CD4-positive, alpha-beta T cell treated with Interleukin-1 beta for 1 hour (primary cell): ENCODE measurements at places on chromosomes 6 and 20.

- no peak for DNase-seq
Measured at GRCh38 chr6:16329233-16329632, 90.8 kb downstream of the GMPR start.

DNA sequence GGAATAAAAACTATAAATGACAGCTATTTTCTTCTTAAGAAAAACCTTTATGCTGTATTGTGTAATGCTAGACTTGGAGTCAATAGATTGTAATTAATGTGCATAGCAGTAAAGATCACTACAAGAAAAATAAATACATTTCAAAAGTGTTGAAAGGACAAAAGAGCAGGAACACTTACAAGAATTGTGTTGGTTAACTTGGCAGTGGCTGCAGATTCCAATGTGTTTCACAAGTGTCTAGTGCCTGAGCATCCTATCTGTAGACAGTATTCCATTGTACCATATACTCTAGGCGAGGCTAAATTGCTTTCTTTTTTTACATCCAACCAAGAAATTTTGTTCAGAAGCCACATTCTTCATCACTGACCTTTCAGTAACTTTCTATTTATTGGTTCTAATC lies 924.1 kb downstream of the EPHA7 start:
- DNase-seq, result no peak

DNA sequence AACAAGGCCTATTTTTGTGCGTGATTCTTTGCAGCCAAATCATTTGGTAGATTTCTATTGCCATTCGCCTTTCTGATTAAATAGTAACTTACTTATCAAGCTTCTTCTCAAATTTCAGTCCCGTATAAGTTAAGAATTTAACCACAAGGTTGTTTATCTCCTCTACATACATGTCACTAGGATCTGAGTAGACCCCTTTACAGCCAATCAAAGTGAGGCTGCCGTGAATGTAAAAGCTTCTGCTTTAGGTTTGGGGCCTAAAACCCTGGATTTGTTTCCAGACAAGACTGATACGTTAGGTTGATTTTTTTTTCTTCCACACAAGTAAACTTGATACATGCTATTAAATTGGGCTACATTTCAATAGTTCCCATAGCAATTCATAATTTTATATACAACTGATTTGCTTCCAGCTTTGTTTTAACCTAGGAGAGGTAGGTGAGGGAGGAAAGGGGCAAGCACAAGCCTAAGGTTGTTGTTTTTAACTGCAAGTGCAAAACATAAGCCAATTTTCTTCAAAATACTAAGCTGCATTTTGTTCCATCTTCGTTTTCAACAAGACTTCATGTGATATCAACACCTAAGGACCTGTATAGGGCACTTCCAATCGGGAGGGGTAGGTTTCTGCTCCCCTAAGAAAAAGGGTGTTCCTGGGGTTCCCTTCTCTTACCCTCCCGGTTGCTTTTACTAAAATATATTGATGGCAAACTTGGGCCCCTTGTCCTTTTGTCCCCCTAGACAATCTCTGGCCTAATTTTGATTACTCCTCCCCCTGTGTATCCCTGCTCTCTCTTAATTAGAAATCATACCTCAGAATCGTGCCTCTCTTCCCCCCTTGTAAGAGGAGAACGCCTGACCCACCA lies 1.7 kb downstream of the RANBP9 start:
- DNase-seq, result peak; percentile 13

- DNase-seq, result no peak
Measured at GRCh38 chr20:18364768-18365167, 76.4 kb downstream of the ZNF133 start.

- DNase-seq, result no peak
Measured at GRCh38 chr6:1348675-1349074, 36.8 kb downstream of the FOXQ1 start.

- no peak for DNase-seq
Measured at GRCh38 chr20:53631909-53632662, 38.4 kb upstream of the ZNF217 start.
